Brain microvascular endothelial cell (primary cell): ENCODE measurements at places on chromosomes 11 and 22.

DNA sequence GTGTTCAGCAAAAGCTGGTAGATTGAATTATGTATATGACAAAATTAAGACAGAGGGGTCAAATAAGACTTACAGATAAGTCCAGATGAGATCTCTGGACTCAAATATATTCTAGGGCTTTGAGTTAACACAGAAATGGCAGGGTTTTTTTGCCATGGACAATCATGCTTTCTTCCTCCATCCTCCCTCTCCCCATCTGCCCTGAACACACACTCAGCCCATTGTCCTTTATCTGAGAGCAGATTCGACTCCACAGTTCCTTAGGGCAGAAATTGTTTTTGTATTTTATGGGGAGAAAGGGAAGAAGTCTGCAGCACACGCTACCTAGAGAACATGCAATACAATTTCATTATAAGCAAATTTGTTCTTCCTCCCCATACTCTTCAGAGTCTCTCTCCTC is 86.8 kb downstream of the SLC1A2 start:
- no peak for DNase-seq

- peak; percentile 64 for DNase-seq
These were observed 125.1 kb downstream of the BCR start for GRCh38 chr22:23305321-23305910.

DNA sequence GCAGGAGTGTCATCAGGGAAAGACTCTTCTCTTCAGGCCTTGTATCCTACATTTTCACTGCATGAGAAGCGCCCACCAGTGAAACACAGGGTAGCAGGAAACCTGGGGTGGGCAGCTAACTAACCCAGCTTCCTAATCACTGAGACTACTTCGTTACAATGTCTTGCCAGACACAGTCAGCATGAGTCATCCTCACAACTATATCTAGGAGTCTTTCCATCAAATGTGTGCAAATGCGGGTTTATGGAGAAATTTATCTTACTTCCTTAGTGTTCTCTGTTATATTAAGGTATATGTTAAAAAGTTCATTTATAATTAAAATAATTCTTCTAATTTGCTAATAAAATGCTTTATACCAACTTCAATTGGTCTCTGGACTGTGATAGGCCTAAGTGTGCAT is 79.9 kb upstream of the RAB1B start:
- peak; percentile 68 for DNase-seq

DNA sequence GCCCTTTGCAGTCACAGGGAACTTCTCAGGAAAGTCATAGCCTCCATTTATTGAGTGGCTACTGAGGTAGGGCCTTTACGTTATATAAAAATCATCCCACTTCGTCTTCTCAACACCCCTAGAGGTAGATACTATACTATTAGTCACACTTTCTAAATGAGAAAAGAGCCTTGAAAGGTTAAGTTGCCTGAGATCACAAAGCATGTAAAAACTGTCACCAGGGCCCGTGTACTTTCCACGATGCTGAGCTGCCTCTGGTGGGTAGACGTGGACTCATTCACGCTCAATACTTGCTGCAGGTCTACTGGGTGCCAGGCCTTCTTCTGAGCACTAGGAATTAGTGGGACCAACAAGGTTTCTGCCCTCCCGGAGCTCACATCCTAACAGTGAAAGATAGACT is 16.3 kb downstream of the CHRDL2 start:
- DNase-seq, result no peak

DNA sequence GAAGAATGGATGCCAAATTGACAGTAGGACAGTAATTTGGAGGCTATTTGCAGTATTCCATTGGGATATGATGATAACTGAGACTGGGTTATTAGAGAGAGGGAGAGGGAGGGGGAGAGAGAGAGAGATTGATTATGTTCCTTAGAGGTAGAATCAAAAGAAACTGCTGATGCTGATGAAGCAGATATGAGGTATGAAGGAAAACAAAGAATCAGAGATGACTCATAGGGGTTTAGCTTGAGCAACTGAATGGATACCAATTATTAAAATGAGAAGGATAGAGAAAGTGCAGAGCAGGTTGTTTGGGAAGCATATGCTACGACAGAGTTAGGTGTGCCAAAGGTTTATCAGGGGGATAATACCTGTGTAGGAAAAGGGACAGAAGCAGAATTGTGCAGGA is 12.8 kb upstream of the NUCB2 start:
- no peak for DNase-seq

- no peak for DNase-seq
These were observed 879.4 kb upstream of the TENM4 start for GRCh38 chr11:80320226-80320625.

DNA sequence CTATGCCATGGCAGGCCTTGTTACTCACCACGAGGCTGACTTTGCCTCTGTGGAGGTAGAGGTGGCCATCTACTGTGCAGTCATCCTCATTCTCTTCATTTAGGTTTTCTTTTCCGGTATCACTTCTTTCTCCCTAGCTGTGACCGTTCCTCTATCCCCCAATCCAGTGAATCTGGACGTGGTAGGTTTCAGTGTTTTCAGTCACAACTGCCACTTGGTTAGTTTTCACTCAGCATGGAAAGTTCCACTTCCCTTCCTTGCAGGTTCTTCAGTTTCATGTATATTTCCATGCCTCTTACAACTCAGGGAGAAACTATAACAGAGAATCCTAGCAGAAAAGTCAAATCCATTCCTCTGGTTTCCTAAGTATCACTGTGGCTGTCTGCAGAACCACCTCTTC is 1.9 kb downstream of the HPS4 start:
- no peak for DNase-seq

- DNase-seq, result peak; percentile 77
These were observed 34.6 kb downstream of the CYTH4 start for GRCh38 chr22:37316875-37317371.

GRCh38 chr22:46969491-46969890 is 207.0 kb downstream of the TBC1D22A start:
- DNase-seq, result no peak

DNA sequence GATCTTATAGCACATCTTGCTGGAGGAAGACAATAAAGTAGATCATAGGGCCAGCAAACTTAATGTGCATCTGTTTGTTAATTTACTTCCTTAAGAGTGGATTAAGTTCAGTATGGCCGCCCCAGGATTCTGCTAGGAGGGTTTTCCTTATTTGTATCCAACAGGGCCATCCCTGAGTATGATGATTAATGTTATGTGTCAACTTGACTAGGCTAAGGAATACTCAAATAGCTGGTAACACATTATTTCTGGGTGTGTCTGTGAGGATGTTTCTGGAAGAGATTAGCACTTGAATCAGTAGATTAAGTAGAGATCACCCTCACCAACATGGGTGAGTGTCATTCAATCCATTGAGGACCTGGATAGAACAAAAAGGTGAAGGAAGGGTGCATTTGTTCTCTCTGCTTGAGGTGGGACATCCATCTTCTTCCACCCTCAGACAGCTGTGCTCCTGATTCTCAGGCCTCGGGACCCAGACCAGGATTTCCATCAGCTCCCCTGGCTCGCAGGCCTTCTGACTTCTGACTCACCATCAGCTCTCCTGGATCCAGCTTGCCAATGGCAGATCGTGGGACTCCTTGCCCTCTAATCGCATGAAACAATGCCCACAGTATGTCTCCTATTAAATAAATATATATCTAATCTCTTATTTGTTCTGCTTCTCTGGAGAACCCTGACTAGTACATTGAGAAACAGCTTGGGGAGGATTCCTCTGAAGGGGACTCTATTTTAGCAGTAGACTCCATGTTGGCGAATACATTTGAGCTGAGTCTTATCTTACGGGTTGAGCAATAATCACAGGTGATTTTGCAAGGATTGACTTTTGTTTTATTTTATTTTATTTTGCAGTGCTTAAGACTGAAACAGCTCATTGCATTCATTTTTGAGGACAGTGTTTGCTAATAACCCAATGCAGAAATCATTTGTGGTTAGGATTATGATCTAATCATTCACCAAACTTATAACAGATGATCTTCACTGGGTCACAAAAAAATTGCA is 9.0 kb upstream of the ZBTB44 start:
- DNase-seq, result no peak

DNA sequence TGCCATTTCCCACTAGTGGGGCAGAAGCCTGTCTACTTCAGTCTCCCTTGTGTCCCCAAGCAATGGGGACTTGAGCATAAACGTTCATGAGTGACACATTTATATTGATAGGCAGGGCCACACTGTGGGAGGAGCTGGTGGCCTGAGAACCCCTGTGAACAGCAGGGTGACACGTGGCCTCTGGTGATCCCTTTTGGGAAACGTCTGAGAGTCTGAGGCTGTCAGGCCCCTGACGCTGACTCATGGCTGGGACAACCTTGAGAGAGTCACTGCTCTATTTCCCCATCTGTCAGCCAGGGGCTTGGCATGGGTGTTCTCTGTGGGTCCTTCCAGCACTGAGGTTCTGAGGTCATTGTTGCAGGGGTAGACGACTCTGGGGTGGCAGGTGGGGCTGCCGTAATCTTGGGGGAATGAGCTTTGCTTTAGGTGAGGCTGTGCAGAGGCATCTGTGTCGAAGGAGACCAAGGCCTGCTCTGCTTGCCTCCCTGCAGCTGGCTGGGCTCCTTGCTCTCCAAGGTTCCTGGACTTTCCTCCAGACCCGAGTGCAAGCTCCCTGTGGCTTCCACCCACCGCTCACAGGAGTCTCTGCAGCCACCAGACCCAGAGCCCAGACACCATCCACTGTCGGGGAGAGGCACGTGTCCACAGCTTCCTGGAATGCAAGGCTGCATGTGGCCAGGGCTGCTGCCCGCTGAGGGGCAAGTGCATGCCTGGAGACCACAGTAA is 54.7 kb downstream of the SMIM38 start:
- no peak for DNase-seq

- no peak for DNase-seq
These were observed 847 bp downstream of the ME3 start for GRCh38 chr11:86671531-86672006.

GRCh38 chr11:85595285-85595884 is 31.8 kb downstream of the DLG2 start:
- DNase-seq, result no peak

DNA sequence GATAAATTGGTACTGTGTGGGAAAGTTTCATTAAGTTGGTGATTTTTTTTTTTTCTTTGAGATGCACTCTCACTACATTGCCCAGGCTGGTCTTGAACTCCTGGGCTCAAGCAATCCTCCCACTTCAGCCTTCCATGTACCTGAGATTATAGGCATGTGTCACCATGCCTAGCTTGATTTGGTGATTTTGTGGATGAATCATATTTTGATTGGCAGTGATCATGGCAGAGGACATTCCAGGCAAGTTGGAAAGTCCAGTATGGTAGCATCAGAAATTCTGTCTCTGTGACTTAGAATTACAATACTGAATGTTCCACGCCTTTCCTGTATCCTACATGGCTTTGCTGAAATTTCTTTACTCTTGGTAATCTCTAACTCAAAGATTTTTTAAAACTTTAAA is 49.4 kb downstream of the HORMAD2 start:
- DNase-seq, result no peak

DNA sequence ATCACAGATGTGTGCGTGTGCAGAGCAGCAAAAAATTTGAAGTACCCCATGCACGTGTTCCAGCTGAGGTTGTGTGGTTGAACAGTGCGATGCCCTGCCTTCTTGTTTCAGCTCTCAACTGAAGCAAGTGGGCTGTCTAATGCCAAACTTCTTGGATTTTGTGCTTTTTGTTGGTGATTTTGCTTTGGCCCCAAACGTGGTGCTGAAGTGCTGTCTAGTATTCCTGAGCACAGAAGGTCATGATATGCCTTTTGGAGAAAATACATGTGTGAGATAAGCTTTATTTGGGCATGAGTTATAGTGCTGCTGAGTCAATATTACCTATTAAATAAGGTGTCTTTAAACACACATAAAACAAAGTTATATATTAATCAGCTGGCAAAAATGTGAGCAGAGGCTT is 14.1 kb downstream of the YDJC start:
- DNase-seq, result no peak

GRCh38 chr11:70641369-70641768 is 243.0 kb downstream of the CTTN start:
- DNase-seq, result no peak

GRCh38 chr22:24503137-24503842 is 8.2 kb downstream of the UPB1 start:
- DNase-seq, result peak; percentile 68

DNA sequence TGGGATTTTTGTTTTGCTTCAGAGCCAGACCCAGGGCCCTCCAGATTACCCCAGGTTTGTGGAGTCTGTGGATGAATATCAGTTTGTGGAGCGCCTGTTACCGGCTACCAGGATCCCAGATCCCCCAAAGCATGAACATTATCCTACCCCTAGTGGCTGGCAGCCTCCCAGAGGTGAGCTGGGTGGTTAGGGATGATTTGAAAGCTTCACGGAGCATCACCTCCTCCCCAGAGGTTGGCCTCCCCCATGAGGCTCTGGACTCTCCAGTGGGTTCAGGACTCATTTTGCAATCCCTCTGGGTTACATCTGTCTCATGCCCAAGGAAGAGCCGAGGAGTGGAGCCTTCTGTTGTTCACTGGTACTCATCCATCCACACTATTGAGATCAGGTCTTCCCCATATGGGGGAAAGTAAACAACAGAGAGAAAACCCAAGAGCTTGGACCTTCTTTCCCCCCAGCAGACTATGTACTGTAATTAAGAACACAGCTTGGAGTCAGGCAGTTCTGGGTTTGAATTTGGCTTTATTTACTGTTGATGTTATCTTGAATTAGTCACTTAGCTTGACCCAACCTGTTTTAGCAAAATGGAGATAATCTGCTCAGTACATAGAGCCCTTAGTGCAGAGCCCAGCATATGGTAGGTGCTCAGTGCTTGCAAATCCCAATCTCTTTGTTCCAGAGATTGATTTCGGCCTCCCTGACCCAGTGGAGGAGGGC is 2.5 kb downstream of the MRPL49 start:
- DNase-seq, result no peak

DNA sequence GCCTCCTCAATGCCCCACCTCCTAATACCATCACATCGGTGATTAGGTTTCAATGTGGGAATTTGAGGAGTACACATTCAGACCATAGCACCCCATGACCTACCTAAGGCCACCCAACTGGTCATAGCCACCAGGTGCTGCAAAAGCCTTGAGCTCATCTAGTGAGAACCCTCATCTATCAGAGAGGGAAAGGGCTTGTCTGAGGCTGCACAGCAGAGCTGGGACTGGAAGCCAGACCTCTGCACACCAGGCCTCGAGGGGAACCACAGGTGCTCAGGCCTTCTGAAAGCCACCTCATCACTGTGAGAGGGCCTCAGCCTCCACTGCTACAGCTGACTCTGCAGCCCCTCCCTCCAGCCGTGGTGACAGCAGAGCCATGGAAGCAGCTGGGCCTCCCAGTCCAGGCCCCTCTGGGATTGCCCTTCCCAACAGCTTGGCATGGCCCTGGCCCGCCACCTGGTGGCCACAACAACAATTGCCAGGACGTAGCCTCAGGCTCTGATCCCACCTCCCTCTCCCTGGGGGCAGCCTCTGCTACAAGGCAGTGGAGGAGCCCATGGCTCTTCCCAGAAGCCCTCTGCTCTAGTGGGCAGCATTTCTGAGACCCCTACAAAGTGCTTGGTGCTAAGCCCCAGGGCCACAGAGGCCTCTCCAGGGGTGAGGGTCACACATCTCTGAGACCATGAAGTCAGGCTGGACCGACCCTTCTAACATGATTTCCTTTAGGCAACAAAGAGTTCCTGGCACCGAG is 41.0 kb upstream of the PRDM11 start:
- peak; percentile 56 for DNase-seq

- DNase-seq, result no peak
These were observed 18.2 kb downstream of the INCENP start for GRCh38 chr11:62142043-62142375.

GRCh38 chr11:119479685-119480275 is 56.8 kb upstream of the THY1 start:
- peak; percentile 44 for DNase-seq
